ENCODE measurements at places on chromosomes 7 and 10. TPM values are rescaled to one million over a fixed set of nuclear protein-coding genes. Genes with fewer than 3 reads are reported as not detected.

DNA sequence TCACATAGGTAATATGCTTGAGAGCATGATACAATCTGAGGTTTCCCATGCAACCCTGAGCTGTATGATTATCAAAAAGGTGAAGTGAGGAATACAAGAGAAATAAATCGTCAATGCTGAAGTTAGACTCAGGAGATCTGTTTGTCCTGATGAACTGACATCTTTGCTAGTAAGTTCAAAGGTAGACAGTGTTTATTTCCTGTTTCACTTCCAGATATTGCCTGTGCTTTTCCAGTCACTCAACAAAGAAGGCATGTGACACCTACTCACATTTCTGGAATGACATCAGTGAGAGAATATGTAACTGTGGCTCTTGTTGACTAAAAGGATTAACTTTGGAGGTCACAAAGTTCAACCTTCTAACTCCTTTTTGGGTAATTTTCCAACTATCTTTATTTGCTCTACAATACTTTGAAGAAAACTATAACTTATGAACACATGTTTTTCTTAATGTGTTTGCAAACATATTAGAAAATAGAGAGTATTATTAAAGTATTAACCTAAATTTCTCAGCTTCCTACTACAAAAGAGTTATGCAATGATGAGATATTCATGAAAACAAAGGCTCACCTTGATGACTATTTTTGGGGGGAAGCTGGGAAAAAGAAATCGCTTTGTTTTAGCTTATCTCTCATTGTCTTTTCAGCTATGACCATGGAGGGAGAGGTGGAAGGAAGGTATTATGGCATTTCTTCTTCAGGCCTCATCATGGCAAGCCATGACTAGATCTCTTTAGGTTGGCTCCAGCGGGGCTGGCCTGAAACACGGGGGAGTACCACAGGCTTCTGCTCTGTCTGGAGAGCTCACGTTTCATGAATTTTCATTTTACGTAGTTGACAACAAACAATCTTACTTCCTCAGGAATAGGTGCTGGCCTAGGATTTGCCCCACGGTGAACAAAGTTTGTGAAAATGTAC lies 214.7 kb upstream of the SLC26A5 start:
- no peak for DNase-seq
- H3K4me1 ChIP-seq: no peaks in the 10 kb centered on the region
- H3K4me3 ChIP-seq: no peak overlapping the region
- peaks cover 12% of the 10 kb centered on the region for H3K27me3 ChIP-seq

Gene FRG2B
- not detected for total RNA-seq

GRCh38 chr7:134255814-134256213 lies 60.9 kb downstream of the SLC35B4 start:
- no peak overlapping the region for H3K27ac ChIP-seq
- H3K36me3 ChIP-seq: no peaks in the 10 kb centered on the region
- H3K4me1 ChIP-seq: no peaks in the 10 kb centered on the region
- H3K4me3 ChIP-seq: no peak overlapping the region
- no peaks in the 10 kb centered on the region for H3K27me3 ChIP-seq

DNA sequence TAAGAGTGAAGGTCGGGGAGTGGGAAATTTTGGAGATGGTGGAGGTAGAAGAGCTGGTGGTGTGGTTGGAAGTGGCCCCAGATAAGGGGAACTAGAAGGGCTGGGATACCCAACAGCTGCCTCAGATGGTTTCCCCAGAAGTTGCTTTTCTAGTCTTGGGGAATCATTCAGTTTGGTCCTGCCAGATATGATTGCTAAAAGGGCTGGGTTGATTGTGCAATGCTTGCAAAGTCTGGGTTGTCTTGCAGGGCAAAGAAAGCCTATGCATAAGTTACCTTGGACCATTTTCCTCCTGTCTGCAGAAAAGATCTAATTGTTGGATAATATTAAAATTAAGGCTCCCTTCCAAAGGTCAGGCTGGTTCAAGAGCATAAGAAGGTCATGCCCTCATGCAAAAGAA lies 213.8 kb upstream of the ZNF804B start:
- DNase-seq: no peak
- H3K4me1 ChIP-seq: no peaks in the 10 kb centered on the region
- H3K36me3 ChIP-seq: no peaks in the 10 kb centered on the region

GRCh38 chr7:31249671-31250070 lies 90.9 kb downstream of the NEUROD6 start:
- no peak overlapping the region for H3K27ac ChIP-seq
- no peaks in the 10 kb centered on the region for H3K4me1 ChIP-seq
- H3K27me3 ChIP-seq: no peaks in the 10 kb centered on the region
- no peaks in the 10 kb centered on the region for H3K36me3 ChIP-seq
- DNase-seq: no peak
- H3K4me3 ChIP-seq: no peak overlapping the region

DNA sequence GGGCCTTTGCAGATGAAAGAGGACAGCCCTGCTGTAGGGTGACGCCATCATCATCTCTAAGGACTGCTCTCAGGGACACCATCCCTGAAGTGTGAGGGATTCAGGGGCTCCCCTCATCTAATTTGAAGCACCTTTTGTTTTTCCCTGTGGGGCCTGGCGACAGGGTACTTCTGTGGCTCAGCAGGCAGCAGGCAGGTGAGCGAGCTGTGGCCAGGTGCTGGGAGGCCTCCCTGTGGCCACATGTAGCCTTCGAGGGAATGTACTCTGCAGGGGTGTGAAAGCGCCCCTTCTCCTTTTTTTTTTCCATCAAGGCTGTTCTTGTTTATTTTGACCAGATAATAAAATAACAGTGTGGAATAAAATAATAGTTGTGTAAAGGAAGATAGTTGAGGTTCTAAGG lies 118.2 kb upstream of the DPP6 start:
- H3K4me1 ChIP-seq: no peaks in the 10 kb centered on the region
- DNase-seq: no peak
- no peak overlapping the region for H3K27ac ChIP-seq
- H3K36me3 ChIP-seq: no peaks in the 10 kb centered on the region

Gene TFR2
- total RNA-seq: 5.1 TPM
